ENCODE measurements at places on chromosomes 12 and 14. TPM values are rescaled to one million over a fixed set of nuclear protein-coding genes. Genes with fewer than 3 reads are reported as not detected.

The FITM1 gene
- 4.2 TPM for total RNA-seq

DNA sequence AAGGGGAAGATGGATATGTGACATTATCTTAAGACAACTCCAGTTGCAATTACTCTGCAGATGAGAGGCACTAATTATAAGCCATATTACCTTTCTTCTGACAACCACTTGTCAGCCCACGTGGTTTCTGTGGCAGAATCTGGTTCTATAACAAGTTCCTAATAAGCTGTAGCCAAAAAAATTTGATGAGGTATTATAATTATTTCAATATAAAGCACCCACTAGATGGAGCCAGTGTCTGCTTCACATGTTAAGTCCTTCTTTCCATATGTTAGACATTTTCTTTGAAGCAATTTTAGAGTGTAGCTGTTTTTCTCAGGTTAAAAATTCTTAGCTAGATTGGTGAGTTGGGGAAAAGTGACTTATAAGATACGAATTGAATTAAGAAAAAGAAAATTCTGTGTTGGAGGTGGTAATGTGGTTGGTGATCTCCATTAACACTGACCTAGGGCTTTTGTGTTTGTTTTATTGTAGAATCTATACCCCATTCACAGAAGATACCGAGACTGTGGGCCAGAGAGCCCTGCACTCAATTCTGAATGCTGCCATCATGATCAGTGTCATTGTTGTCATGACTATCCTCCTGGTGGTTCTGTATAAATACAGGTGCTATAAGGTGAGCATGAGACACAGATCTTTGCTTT is 36.9 kb downstream of the PSEN1 start:
- DNase-seq, result peak; percentile 21

DNA sequence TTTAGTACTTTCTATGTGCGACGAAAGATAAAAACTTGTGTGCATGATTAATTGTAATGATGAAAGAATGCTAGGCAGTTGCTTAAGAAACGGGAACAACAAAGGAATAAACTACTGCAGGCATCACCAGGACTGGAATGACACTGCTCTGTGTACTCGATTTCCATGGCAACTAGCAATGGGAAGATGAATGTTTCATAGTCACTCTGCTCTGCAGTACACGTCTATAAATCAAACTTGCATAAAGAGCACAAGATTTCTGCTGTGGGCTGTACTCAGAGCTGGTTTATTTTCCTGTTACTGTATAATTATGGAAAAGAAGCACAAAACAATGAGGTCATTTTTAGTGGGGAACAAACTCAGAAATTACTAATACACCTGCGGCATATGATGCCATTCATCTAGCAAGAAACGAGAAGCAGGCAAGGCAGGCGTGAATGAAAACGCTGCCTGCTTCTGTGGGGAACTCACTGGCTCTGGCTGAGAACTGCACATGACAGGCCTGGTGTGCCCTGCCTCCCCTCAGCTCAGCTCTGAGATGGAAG is 41.8 kb downstream of the EFCAB11 start:
- DNase-seq, result no peak

- DNase-seq, result no peak
Observed at GRCh38 chr12:95336387-95337067, 118.9 kb downstream of the VEZT start.

DNA sequence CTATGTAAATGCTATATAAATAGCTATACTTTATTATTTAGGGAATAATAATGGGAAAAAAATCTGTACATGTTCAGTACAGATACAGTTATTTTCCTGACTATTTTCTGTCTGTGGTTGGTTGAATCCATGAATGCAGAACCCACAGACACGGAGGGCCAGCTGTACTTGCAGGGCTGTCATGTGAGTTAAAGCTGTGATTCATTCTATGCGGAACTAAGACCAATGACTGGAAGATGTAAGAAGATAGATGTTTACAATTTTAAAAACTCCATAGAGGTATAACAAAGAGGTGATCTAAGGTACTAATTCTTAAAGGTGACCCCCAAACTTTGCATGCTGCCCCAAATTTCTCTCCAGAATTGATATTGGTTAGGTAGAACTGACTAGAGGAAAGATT is 14.6 kb downstream of the PCNX4 start:
- DNase-seq, result no peak

The ENDOU gene
- not detected for total RNA-seq

DNA sequence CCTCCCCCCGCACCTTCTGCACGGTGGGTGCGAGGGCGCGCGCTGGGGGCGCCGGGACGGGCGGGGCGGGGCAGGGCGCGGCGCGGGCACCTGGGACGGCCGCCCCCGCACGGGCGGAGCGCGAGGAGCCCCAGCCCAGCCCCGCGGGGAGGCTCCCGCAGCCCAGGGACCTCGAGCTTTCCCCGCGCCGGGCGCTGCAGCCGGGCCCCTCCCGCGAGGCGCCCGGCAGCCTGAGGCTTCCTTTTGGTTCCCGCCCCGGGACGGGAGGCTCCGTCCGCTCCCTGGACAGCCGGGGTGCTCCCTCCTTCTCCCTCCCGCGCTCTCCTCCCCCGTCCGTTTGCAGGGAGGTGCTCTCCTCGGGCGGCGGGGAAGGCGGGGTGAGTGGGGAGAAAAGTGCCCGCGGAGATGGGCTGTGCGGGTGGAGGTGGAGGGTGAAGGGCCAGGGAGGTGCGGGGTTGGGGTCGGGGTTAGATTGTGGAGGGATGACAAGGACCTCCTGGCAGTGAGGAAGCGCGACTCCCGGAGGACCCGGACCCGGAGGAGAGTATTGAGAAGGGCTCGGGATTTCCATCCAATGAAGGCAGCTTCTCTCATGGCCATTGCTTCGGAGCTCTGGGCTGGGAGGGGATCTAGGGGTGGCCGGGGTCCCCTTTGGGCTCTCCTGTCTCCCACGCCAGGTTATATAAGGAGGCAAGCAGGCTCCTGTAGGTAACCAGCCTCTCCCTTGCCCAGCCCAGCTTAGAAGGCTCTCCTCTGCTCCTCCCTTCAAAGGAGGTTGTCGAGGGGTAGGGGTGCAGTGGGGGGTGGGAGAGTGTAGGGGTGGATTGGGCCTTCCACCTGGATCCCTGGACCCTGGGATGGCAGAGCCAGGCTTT is 645 bp downstream of the JDP2 start:
- no peak for DNase-seq

All from CD4-positive, alpha-beta memory T cell (primary cell).